ENCODE measurements at places on chromosomes 7 and 10. TPM values are rescaled to one million over a fixed set of nuclear protein-coding genes. Genes with fewer than 3 reads are reported as not detected.

The DUSP5 gene
- total RNA-seq = 98.6 TPM

The ZNF117 gene
- total RNA-seq = 4.0 TPM

The ZNF467 gene
- total RNA-seq = not detected

The CALHM2 gene
- total RNA-seq = 14.0 TPM

The ZNF438 gene
- total RNA-seq = 2.7 TPM

The ZPBP gene
- total RNA-seq = 0.42 TPM

The ODAD2 gene
- total RNA-seq = 0.23 TPM

The AKR1B15 gene
- not detected for total RNA-seq

The SPOCK2 gene
- 48.8 TPM for total RNA-seq

The SH2D4B gene
- 0.11 TPM for total RNA-seq

The NSUN5 gene
- total RNA-seq = 64.2 TPM

The NAT16 gene
- total RNA-seq = not detected

The CLDN4 gene
- total RNA-seq = not detected

The GFRA1 gene
- not detected for total RNA-seq

The TMEM196 gene
- not detected for total RNA-seq

All from activated CD8-positive, alpha-beta memory T cell treated with anti-CD3 and anti-CD28 coated beads for 36 hours (primary cell).